ENCODE measurements at places on chromosomes 3 and 15.
A peak's percentile ranks its signal among the peaks of the same experiment; 100 is the strongest.

DNA sequence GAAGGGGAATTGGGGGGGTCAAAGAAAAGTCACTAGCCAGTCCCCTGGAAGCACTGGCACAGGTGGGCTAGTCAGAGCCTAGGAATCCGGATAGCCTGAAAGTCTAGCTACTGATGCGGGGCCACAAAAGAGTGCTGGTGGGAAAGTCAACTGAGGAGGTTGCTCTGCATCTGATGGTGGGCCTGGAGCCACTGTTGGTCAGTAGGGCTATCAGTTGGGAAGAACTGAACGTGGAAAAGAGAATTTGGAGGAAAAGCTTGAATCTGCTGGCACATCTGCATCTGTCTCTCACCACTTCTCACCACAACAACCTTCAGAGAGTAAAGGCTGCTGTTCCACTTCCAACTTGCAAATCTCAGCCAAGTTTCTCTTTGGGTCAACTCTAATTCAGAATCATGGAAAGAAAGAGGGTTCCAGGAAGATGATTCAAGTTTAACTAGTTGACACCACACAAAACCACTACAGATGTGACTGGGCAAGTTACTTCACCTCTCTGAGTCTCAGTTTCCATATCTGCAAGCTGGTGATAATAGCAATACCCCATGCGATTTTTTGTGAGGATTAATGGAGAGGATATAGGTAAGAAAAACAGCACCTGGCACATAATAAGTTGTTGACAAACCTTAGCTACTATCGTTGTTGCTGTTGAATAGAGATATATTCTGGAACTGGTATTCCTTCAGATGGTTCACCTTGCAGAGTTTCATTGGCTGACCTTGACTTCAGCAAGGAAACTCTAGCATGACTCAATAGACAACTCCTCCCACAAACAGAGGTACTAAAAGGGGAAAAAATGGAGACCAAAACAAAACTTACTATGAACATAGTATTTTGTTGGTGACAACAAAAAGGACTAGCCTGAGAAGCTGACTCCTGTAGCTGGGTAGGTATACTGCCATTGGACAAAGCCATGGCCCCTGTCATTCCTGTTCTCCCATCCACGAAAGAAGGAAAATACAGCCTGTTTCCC, 280.2 kb upstream of the STT3B start:
- DNase-seq = peak; percentile 20

DNA sequence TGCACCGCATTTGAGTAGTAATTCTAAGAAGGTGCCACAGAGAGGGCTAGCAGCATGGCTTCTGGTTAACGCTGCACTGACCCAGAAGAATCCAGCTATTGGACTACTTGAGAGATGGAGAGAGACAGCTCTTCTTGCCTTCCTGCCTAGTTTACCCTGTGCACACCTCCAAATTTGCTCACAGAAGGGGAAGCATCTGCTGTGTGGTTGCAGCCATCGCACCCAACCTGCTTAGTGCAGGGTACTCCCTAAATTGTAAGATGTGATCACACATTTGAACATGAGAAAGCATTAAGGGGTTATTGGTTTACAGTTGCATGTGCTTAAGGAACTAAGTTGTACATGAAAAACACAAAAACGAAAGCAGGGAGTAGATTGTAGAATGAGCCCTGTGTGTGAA, 122.1 kb downstream of the FOXB1 start:
- no peak for DNase-seq

GRCh38 chr15:92112180-92112579, 258.7 kb downstream of the SLCO3A1 start:
- DNase-seq = no peak

GRCh38 chr3:48928679-48929078, 10.0 kb downstream of the ARIH2 start:
- peak; percentile 32 for DNase-seq

DNA sequence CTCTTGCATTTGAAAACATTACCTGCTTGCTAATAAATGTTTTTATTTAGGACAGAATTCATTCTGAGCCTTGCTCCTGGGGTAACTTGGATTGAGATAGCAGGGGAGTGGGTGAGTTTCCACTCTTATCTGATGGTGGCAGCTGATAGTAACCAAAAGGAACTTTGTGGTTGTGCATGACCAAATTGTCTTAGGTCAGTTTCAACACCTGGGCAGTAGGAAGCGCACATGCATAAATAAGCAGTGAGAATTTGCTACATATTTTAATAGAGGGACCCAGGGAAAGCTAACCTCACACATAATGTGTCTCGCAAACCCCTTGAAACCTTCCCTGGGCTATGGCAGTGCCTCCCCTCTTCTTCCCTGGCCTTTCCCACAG, 65.4 kb upstream of the XCR1 start:
- DNase-seq = no peak

DNA sequence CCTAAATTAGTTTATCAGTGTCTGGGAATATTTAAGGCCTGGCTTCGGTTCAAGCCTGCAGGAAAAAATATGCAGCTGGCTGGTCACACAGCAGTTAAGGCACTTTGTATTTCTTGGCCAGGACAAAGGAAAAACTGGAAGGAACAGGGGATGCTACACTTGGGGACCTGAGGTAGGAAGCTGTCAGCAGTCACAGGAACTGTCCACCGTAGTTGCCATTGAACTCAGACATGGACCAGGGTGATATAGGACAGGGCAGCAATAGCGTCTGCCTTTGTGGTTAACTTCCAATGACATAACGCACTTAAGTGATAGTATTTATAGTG, 49.1 kb downstream of the NR1D2 start:
- DNase-seq = no peak

DNA sequence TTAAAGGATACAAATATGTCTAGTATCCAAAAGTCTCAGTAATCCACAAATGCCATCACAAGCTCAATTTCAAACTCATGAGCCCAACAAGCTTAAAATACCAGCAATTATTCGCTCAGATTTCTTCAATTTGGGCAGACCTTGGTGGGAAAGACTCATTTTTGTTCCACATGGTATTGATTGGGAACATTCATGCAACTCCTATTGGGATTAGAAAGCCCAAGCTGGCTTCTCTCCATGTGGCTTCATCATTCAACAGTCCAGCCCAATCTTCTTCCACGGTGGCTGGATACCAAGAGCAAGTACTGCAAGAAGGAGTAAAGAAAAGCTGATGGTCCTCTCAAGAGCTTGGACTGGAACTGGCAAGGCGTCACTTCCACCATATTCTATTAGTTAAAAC, 66.3 kb downstream of the STRIT1 start:
- no peak for DNase-seq

DNA sequence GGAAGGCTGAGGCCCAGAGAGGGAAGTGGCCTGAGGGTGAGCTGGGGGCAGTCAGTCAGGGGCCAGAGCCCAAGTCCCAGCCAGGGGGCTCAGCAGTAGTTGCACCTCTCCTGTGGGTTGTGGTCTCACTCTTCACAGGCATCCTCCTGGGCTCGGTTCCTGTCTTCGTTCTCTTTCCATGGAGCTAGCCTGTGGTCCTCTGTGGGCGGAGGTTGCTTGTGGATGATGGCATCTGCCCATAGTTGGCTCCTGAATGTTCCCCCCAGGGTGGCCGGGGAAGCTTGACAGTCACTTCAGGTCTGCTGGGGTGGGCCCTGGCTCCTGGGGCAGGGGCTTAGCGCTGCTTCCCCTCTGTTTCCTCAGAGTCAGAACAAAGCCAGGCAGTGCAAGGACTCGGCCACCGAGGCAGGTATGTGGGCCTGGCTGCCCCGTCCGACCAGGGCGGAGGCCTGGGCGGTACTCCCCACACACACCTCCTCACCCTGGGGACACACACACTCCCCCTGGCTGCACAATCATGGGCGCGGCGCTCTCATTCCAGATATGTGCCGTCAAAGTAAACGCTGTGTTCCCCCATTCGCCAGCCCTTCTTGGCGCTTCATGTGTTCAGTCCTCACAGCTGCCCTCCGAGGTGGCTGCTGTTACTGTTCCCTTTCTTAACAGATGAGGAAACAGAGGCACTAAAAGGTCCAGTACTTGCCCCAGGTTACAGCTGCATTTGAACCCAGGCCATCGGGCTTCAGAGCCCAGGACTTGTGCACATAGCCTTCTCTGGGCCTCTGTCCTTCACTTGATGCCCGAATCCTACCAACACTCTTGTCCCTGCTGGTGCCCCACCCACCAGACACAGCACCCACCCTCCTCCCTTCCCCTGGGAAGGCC, 34.5 kb downstream of the PSTPIP1 start:
- DNase-seq = no peak

GRCh38 chr15:43958861-43959330, 132.1 kb downstream of the WDR76 start:
- no peak for DNase-seq

DNA sequence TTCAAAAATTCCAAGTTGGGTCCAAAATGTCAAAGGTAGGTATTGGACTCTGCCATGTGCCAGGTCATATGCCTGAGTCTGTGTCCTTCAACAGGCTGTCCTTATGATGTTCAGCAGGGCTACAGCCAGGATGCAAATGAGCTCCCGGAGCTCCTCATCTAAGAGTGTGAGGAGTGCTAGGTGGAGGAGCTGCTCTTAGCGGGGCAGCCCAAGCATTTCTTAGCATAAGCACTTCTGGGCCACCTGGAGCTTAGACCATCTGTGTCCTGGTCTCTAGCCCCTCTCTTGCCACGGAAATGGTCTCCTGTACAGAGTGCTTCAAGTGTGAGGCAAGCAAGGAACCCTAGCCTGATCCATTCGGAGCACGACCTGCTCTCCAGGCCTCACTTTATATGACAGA, 64.6 kb upstream of the PRR23C start:
- no peak for DNase-seq

- DNase-seq = peak; percentile 62
Observed at GRCh38 chr3:129950318-129951046, 24.0 kb upstream of the TRH start.

DNA sequence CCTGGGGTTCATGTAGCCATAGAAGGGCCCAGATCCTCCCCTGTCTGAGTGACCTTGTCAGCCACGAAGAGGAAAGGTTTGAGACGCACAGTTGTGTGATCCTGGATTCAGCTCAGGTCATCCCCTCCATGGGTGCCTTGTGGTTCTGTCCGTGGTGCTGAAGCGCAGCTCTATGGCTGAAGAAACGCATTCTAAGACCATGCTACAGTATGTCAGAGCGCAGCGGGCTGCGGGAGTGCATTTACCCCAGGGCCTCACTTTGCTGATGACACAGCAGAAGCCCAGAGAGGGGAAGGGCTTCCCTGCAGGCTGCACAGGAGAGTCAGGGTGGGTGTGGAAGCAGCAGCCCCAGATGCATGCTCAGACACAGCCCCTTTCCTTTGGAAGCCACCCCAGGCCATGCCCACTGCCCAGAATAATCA, 68.8 kb upstream of the IQSEC1 start:
- DNase-seq = peak; percentile 14

- DNase-seq = no peak
Observed at GRCh38 chr15:90619939-90620338, 90.2 kb downstream of the CRTC3 start.

- peak; percentile 4 for DNase-seq
Observed at GRCh38 chr15:23565395-23566070, at the start of gene MKRN3. MKRN3 (plus strand) TSS chr15:23565674; CDS start chr15:23565783, 109 bp downstream.

DNA sequence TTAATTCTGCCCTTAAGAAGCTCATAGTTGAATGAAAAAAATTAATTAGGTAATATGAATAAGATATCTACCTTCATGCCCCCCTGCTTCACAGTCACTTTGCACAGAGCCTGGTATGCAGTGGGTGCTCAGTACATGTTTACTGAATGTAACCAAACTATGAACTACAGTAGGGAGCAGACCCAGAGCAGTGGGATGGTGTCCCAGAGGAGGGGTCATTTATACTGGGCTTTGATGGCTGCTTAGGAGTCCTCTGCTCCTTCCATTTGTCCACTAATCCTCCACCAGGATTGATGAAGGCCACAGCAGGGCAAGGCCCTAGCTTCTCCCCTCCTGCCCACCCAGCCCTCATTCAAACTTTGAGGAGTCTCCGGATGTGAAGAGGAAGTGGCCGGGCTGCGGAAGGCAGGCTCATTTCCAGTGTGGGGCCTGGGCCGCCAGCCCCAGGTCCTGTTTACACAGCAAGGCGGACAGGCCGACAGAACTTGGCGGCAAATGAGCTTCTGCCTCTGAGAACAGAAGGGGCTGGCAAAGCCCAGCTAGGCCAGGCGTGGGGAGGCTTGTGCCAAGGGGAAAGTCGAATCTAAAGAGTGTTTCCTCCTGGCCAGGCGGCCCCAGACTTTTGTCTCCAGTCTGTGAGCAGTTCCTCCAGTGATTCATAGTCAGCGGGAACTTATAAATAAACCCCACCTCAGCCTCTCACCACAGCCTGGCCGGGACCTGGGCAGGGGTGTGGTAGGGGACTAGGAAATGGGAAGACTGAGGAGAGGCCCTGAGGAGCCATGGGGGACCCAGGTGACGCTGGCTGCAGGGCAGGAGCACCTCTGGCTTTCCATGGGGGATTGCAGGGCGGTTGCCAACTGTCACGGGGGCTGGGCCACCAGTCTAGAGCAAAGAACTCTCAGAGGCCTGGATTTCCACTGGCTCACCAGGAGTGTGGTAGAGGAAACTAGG, 51.6 kb upstream of the LCTL start:
- peak; percentile 79 for DNase-seq

GRCh38 chr3:138390582-138390932, 42.2 kb downstream of the MRAS start:
- DNase-seq = no peak

- peak; percentile 84 for DNase-seq
Observed at GRCh38 chr15:90020021-90020735, 19.1 kb downstream of the ZNF710 start.

DNA sequence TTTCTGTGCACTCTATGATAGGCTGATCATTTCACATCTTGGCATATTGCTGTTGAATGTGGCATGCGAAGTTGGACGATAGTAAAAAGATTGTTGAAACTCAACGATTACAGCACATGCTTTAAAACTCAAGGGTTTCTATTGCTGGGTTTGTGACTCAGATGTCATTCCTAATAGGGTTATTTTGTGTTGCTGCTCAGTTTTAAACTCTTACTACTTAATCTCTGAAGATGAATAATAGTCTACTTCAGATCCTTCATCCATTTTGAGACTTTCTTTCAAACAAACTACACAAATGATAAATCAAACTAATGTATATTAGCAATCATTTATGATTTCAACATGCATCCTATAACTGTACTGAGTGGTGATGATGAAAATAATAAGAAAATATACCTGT, 71.3 kb upstream of the MBNL1 start:
- DNase-seq = peak; percentile 71

GRCh38 chr15:62035256-62035924, 24.9 kb downstream of the VPS13C start:
- no peak for DNase-seq

DNA sequence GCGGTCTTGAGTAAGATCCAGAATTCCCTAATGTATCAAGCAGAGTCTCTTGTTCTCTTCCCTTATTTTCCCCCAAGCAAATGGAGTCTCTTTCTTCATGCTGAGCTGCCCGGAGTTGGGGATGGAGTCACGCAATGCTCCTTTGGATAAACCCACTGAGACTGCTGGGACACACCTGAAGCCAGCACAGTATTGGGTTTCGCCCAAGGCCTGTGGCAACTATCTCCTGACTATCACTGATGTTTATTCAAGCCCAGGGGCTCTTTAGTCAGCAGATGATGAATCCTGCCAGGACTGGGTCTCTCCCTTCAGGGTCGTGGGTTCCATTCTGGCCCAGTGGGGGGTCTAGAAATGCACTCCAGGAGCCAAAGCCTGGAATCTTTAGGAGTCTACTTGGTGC, 11.3 kb downstream of the USF3 start:
- no peak for DNase-seq
